Fibroblast of villous mesenchyme (primary cell): ENCODE measurements at places on chromosomes 5 and 9.

DNA sequence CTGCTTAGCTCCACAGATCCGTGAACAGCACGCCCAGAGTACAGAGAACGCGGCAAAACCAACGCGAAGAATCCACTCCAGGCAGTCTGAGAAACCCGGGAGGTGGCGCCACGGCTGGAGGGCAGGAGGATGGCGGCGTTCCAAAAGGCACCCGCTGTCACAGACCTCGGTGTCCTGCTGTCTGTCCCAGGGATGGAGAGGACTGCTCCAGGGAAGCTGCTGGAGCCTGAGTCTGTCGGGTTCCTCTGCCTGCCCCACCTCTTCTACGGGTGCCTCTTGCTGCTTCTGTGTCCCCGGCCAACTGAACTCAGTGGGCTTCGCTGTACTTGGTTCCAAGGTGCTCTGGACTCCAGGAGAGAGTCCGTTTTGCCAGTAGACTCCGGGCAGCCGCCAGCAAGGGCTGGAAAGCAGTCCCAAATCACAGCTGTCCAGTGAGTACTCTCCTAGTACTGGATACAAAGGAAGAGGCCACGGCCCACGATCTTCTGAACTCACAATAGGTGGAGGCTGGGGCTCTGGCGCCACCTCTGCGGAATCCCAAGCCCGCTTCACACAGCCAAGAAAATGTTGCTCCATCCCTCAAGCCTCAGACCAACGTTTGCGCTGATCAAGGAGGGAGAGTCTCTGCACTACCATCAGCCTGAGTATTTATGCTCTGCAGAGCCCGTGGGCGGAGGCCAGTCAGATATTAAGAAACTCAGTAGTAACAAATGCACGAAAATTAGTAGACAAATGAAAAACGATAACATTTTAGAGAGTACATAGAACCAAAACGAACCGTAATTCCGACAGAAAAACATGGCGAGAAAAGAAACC lies 440 bp downstream of the ANXA2R start:
- peak; percentile 84 for DNase-seq

GRCh38 chr5:178116143-178116885 lies 3.0 kb downstream of the N4BP3 start:
- DNase-seq, result no peak

DNA sequence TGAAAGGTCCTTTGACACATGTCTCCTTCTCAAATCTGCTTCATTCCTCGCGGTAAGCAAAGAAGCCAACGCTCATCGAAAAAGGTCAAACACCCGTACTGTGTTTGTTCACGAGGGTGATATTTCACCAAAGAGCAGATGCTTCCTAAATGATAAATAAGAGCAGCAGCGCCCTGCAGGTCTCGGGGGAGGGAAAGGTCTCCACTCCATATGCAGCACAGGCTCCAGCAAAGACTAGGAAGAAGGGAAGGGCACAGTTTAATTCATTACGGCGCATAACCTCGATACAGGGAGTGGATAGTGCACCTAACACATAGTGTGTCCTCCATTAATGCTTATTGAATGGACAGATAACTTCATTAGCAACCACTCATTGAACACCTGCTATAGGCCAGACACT lies 593.3 kb downstream of the CDK5RAP2 start:
- DNase-seq, result no peak

- peak; percentile 93 for DNase-seq
These were observed 42.8 kb downstream of the SHB start for GRCh38 chr9:38026021-38026809.

DNA sequence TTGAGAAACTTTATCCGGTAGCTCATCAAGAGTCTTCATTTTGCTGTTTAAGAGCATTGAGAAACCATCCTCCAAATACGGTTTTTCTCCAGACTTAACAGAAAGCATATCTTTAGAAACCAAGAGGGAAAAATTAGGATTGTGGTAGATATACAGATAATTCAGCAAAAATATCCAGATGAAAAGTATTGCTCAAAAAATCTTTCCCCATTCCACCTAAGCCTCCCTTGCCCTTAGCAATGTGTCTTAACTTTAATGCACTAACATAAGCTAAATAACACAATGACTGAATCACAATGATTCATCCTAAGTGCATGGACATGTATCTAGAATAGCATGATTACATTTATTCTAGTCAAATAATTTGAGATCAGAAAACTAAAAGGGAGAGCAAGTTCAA lies 130.3 kb upstream of the TARS1 start:
- peak; percentile 75 for DNase-seq

- no peak for DNase-seq
These were observed 215.8 kb downstream of the EPB41L4A start for GRCh38 chr5:112203229-112203628.

GRCh38 chr5:124606093-124606492 lies 140.3 kb downstream of the ZNF608 start:
- DNase-seq, result no peak

- no peak for DNase-seq
These were observed 78.9 kb downstream of the CFAP95 start for GRCh38 chr9:69899491-69899890.

GRCh38 chr5:135331612-135332011 lies 67.4 kb downstream of the MACROH2A1 start:
- DNase-seq, result no peak

DNA sequence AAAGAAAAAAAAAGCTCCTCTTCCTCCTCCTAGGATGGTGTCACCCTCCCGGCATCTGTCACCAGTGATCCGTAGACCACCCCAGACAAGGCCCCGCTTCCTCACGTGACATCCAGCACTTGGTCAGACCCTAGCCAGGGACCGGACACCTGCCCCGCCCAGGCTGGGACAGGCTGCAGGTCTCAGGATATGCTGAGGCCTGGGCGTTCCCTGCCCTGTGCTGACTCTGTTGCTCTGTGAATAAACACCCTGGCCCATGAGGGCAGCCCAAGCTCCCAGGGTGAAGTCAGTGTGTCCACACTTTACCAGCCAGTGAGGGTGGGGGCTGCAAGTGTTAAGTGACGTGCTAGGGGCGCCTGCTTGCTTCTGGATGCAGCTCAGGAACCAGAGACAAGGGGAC lies 5.6 kb downstream of the EDF1 start:
- no peak for DNase-seq
